ENCODE measurements at places on chromosomes 3 and 15.

GRCh38 chr3:149277331-149277813 is 55.7 kb upstream of the CP start:
- DNase-seq: no peak

DNA sequence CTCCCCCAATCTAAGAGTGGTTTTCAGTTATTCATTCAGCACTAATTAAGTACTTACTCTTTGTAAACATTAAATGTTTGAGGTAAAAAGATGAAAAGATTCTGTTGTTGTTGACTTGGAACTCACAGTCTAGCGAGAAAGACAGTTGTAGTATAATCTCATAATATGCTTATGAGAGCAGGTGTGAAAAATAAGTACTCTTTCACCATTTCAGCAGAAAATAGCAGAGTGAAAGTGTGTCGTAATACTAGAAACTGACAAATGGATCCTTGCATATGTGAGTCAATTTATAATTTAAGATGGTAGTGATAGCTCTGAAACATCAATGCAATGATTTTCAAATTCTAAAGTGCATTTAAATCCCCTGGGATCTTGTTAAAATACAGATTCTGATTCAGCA is 618.8 kb upstream of the CCDC54 start:
- DNase-seq: no peak

GRCh38 chr3:74423867-74424266 is 190.6 kb downstream of the CNTN3 start:
- DNase-seq: no peak

DNA sequence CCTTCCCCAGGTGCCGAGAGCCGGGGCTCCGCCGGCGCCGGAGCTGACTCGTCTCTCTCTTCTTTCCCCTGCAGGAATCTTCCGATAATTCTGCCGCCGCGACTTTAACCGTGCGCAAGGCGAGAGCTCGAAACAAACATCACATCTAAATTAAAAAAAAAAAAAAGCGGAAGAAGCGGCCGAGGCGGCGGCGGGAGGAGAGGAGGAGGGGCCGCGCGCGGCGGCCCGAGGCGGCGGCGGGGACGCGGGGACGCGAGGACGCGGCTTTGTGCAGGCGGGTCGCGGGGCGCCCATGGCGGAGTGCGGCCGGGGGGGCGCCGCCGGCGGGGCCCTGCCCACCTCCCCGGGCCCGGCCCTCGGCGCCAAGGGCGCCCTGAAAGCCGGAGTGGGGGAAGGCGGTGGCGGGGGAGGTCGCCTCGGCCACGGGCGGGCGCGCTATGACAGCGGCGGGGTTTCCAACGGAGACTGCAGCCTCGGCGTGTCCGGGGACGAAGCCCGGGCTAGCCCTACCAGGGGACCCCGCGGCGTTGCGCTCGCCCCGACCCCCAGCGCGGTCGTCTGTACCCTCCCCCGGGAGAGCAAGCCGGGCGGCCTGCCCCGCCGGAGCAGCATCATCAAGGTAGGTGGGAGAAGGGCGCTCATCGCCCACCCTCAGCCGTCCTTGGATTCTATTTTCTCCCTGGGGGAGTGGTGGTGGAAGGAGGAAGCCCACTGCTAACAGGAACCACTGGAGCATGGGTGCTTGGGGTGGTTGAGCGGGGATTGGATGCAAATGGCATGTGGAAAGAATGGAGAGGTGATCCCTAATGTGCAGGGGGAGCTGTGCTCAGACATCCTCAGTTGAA is at the start of gene PLCL2:
Gene PLCL2, plus strand, starts transcription at position 208 of the 845 bp plus-strand sequence. Its CDS starts 85 bp downstream, at position 293.
- DNase-seq: peak; percentile 23

Measured in activated CD4-positive, alpha-beta T cell treated with anti-CD3 and anti-CD28 coated beads for 24 hours (primary cell).